ENCODE measurements at places on chromosomes 6 and 20.

DNA sequence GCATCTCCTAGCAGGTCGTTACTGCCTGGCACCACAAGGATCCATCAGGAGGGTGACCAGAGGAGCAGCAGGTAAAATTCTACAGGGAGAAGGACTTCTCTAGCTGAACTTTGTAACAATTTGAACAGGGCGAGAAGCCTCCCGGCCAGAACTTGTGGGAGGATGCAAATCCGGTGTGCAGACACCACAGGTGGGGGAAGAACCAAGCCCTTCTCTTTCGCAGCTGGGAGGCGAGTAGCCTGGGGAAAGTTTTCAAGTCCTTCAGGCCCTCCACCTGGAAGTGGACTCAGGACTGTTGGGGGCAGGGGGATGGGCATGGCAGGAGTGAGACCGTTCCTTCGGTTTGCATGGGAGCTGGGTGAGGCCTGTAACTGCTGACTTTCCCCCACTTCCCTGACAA is 42.7 kb upstream of the FAM210B start:
- DNase-seq = no peak

DNA sequence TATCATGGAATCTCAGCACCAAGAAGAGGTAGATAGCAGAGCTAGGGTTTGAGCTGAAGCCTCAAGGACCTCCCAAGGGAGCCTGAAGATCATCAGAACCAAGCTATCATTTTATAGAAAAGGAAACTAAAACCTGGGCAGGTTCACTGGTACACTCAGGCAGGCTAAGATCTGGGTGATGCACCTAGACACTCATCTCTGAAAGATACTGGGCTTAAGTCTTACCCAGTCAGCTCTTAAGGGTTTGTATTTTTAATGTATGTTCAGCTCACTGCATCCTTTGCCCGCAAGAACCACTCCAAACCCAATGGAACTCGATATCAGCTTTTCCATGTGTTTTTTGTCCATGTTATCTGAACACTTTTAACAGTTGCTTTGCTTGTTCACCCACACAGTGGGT is 78.0 kb upstream of the SLC22A16 start:
- no peak for DNase-seq

DNA sequence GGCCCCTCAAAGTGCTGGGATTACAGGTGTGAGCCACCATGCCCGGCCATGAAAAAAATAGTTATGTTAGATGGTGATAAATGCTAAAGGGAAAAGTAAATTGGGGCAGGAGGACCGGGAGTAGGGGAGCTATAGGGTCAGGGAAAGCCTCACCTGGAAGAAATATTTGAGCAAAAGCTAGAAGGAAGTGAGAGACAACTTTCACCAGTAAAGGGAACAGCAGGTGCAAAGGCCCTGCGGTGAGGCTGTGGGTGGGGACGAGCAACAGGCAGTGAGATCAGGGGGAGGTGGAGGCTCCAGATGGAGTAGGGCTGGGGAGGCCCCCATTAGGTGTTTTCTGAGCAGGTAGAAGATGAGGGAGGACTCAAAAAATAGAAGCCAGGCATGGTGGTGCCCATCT is 16.0 kb downstream of the BCAS4 start:
- DNase-seq = no peak

DNA sequence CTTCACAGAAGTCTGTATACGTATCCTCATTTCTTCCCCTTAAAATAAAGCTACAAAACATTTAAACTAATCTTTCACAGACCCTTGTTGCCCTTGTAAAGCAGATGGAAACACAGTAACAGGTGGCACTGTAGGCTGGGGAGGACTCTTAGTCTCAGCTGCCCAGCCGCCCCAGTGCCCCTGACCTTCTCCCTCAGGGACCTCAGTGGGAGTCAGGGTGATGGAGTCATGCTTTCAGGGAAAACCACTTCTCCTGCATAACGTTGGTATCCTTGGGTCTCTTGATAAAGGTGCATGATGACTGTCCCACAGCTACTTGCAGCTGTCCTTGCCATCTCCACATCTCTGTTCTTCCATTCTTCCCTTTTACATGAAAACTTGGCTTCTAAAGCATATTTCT is 198.6 kb downstream of the CDKAL1 start:
- no peak for DNase-seq

GRCh38 chr20:41152108-41152757 is 14.9 kb downstream of the PLCG1 start:
- no peak for DNase-seq

DNA sequence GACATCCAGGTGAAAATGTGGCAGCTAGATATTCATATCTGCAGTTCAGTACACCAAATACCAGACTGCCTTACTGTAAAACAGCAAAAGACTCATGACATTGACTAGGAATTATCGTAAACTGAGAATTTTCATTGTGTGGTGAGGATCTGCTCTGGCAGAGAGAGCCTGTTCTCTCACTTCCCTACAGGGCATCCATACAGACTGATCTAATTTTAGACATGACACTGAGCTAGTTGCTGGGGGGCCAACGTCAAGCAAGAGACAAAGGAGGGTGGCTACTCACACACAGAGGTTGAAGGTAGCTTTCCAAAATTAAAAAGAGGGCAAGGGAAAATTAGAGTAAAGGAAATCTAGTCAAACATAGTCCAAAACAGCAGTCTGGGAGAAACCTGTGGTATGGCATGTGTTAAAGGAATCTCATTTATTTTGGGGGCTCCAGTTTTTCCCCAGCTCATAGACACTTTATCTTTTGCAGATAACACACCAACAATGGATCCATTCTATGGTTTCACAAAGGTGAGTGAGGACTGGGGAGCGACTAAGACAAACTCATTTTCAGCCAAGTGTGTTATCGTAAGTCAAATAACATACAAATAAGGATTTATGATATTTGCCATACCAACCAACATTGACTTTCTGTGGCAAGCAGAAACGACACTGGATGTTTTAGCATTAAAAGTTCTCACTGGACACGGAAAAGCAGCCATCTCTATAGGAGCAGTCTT is 36.6 kb upstream of the NHSL1 start:
- DNase-seq = no peak

DNA sequence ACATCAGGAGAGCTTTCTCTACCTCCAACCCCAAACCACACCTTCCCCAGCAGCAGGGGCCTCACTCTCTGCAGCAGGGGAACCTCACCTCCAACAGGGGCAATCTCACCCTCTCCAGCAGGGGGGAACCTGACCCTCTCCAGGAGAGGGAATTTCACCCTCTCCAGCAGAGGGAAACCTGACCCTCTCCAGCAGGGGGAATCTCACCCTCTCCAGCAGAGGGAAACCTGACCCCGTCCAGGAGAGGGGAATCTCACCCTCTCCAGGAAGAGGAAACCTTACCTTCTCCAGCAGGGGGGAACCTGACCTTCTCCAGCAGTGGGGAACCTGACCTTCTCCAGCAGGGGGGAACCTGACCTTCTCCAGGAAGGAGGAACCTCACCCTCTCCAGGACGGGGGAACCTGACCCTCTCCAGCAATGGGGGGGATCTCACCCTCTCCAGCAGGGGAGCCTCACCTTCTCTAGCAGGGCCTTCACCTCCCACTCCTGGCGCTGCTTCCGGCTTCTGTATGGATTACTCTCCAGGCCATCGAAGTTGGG is 3.1 kb downstream of the B3GALT4 start:
- no peak for DNase-seq

- DNase-seq = no peak
These were observed 42.4 kb upstream of the EYA4 start for GRCh38 chr6:133198725-133199124.

DNA sequence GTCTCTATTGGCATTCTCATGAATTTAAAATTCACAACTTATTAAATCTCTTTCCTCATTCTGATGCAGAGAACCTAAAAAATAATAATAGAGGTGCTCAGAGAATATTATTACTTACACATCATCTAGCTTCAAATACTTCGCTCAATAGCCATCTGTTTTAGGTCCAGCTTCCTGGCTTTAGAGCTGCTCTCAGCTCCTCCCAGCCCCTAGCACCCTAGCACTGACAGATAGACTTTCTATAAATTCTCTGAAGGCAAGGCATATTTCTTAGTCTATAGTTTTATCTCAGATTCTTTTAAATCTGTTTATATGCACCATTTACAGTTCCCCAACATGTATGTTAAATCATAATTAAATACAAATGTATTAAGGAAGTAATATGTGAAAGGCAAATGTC is 281.3 kb downstream of the PTPRK start:
- no peak for DNase-seq

GRCh38 chr20:62352402-62353288 is 14.5 kb downstream of the LAMA5 start:
- no peak for DNase-seq

GRCh38 chr20:1396702-1397101 is 3.8 kb upstream of the FKBP1A start:
- no peak for DNase-seq

DNA sequence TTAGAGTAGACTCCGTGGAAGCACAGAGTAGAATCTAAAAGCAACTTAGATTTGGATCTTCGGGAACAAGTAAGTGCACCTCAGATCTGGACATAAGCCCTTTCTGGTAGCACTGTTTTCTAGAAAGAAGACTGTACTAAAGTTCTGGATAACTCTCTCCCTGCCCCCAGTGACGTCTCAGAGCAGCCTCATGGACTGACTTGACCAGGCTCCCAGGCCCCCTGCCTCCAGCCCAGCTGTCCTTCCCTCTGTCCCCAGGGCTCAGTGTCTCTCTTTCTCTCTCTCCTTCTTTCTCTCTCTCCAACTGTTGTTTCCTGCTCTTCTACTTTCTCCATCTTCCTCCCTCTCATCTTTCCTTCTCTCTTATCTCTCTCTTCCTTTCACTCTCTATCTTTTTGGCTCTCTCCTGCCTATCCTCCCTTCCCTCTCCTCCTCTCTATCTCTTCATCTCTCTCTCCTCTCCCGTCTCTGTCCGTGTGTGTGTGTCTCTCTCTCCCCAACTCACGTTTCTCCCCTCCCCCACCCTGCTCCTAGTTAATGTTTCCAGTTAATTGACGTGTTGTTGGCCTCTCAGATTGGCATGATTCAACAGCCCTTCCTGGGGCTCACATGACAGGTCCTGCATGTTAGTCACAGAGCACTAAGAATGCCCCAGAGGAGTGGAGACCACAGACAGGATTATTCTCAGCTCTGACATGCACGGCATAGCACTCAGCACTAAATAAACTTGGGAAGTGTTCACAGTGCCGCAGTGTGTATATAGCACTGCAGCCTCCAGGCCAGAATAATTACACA is 180.4 kb upstream of the FOXQ1 start:
- peak; percentile 72 for DNase-seq

DNA sequence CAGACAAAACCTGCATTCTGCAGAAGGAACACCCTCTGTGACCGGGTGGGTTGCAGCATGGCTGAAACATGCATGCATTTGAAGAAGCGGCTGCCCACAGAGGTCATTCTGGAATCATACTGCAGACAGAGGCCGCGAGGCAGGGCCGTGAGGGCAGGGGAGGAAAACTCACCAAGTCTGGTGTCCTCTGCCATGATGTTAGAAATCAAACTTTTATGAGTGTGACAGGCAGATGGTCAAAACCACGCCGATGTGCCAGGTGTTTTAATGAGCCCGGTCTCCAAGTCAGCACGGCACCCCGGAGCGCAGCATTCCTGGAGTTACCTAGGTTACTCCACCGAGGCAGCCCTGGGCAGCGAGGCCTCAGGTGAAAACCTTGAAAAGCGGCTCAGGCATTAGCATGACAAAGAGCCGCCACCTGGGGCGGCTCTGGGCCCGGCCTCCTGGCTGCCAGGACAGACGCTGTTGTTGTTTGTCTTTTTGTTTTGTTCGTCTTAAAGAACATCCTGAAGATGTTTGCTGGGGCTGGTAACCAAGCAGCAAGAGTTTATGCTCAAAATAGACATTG is 255.6 kb downstream of the ERMARD start:
- DNase-seq = no peak

Measured in AG04449 (cell line).